ENCODE measurements at places on chromosomes 1 and 21.
A peak's percentile ranks its signal among the peaks of the same experiment; 100 is the strongest.

DNA sequence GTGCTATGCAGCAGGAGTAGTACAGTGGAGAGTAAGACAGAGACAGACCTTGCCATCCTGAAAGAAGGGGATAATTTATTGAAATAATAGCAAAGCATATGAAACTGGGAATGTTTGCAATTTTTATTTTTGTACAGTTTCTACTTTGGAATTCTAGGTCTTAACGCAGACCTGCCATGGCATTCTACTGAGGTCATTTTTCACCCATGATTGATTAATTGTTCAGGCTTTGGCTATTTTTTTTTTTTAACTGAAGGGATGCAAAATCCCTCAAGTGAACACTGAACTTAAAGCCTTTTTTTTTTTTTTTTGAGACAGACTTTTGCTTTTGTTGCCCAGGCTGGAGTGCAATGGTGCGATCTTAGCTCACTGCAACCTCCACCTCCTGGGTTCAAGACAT, 27.1 kb downstream of the MTF2 start:
- DNase-seq = no peak

- no peak for DNase-seq
Observed at GRCh38 chr1:177978530-177978929, 8.7 kb upstream of the SEC16B start.

GRCh38 chr1:43352881-43353280, 5.9 kb upstream of the CDC20 start:
- no peak for DNase-seq

DNA sequence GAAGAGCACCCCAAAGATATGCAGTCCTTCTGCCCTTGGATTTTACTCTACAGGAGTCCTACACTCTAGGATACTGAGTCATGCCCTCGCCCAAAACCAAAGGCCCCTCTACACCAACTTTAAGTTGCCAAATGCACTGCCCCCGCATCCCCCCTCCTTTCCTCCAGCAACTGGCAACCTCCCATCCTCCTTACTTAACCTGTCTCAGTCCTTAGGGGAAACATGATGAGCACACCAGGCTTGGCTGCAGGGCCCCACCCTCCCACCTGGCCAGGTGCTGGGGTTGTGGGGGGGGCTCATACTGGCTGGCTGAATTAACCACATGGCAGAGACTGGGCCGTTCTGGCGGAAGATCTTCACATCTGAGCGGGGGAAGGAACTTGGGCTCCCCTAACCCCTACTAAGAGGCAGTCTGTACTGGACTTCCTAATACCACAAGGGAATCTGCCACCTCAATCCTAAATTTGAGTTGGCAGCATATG, 1.2 kb downstream of the HDGF start:
- no peak for DNase-seq

- DNase-seq = no peak
Observed at GRCh38 chr1:222079566-222079965, 337.7 kb upstream of the DUSP10 start.

DNA sequence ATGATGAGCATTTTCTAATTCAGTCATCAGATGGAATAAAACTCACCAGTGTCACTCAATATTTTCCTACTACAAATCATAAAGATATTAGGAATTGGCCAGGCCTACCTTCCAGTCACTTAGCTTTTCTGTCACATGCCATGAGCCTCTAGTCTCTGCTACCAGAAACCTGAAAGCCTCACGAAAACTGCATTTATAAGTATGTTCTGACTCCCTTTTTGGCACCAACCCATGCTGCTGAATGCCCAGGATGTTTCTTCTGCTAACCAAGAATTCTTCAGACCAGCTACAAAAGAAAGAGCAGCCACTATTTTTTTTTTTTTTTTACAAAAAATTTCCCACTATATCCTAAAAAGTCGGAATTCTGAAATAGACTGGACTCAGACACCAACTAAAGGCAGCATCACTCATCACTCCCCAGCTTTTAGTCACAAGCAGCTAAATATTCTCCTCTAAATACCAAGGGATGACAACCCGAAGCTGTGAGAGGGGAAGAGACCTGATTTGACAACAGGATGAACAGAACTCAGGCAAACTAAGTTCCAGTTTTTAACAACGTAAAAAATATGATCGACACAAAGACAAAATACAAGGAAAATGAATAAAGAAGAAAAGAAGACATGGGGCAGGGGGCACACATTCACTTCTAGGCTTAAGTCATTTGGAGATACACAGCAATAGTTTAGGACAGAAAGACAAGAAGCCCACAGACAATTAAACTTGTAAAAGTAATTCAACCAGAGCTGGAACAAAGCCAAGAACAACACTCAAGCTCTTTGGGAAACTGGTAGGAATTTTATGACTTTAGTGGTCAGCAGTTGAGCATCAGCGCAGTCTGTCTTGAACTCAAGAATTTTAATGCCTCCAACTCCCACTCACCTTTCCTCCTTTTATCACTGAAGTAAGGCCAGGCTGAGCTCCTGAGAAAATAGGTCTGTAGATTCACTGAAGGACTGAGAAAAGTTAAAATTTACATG, 1.7 kb downstream of the DCAF8 start:
- no peak for DNase-seq

DNA sequence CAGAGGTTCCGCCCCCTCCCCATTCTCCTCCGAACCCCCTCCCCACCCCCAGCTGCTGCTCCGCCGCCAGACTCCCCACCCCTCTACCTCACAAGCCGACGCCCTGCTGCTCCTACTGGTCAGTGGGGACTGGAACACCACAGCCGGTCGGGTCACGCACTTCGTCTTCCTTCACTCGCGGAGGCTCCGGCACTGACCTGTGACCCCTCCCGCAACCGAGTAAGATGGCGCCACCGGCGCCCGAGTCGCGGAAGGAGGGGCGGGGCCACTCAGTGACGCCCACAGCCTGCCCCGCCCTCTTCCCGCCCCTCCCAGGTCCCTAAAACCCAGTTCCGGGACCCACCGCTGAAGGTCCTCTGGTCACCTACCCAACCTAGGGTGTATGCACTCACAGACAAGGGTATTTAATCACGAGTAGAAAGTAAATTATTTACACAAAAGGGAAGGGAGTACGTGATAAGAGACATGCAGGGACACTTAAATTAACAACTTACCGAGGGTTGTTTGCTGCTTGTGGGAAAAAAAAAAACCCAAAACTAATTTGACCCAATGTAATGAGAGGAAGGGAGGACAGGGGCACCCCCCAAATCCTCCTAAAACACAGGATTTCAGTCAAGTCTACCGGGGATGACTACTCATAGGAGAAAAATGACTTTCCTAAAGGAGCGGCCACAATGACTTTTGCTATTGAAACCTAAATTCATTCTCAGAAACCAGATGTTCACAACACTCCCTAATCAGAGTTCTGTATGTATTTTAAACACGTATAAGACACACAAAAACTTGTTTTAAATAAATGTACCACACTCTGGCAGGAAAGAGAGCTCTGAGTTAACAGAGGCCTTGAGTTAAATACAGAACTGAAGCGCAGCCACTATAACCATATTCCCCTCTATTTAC, at the start of gene RIT1:
Gene RIT1 (minus strand): TSS at position 194 of the 900 bp plus-strand sequence. CDS start 588 bp downstream, outside the sequence.
- peak; percentile 64 for DNase-seq

- no peak for DNase-seq
Observed at GRCh38 chr1:111204983-111205713, 4.7 kb upstream of the DENND2D start.

GRCh38 chr1:38547321-38547720, 312.3 kb downstream of the RRAGC start:
- DNase-seq = no peak

GRCh38 chr1:246617156-246617555, 50.9 kb downstream of the CNST start:
- no peak for DNase-seq

DNA sequence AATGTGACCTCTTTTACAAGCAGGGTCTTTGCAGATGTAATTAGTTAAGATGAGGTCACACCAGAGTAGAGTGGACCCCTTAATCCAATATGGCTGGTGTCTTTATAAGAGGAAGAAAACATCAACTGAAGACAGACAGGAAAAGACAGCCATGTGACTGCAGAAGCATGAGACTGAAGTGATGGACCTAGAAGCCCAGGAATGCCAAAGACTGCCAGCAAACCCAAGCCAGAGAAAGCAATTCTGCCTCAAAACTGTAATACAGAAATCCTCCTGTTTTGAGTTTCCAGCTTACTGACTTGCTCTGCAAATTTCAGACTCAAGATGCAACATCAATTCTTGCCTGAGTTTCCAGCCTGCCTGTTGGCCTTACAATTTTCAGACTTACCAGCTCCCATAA, 17.3 kb downstream of the ENAH start:
- DNase-seq = no peak

GRCh38 chr1:177256153-177257075, 85.7 kb downstream of the BRINP2 start:
- DNase-seq = peak; percentile 26

DNA sequence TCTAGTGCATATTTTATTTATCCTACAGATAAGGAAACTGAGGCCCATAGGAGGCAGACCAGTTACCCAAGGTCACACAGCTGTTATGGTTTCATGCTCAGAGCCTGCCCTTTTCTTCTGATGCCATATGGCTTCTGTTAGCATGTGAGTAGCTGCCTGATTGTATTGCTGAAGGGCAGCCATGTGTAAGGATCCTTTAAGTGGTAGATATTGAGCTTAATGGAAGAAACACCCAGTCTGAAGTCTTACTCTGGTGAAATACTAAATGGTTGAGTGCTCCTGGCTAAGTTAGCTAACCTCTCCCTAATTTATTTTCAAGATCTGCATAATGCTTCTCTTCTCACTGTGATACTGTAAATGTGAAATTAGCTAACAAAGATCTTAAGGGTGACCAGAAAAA, 30.9 kb downstream of the ADAMTS5 start:
- no peak for DNase-seq

DNA sequence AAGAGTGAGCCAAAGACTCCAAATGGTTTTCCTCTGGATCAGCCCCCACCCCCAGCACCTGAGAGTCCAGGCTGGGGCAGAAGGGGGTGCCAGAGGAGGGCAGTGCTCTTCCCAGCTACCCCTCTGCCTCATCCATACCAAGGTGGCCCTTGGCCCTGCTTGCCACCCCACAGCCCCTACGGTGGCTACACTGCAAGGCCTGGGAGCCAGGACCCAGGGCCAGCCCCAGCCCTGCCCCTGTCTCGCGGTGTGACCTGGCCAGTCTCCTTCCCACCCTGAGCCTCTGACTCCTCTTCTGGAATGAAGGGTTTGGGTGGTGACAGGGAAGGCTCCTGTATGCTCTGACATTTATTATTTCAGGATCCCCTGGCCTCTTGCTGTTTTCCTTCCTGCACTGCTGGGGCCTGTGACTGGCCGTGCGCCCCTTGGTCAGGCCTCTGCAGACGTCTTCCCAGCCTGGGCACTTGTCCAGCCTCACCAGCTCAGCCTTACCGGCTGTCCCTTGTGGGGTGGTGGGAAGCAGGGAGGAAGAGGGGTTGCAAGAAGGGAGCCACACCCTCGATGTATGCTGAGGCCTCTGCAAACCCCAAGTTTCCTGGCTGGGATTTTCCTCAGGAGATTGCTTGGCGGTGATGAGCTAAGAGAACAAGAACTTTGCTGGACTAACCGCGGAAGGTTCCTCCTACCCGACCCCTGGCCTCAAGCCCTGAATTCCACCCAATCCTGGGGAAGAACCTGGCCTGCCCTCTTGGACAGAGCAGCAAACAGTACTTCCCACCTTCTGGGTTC, 13.5 kb downstream of the ASAP3 start:
- DNase-seq = no peak

GRCh38 chr1:111553196-111553595, 49.8 kb upstream of the ADORA3 start:
- DNase-seq = no peak

DNA sequence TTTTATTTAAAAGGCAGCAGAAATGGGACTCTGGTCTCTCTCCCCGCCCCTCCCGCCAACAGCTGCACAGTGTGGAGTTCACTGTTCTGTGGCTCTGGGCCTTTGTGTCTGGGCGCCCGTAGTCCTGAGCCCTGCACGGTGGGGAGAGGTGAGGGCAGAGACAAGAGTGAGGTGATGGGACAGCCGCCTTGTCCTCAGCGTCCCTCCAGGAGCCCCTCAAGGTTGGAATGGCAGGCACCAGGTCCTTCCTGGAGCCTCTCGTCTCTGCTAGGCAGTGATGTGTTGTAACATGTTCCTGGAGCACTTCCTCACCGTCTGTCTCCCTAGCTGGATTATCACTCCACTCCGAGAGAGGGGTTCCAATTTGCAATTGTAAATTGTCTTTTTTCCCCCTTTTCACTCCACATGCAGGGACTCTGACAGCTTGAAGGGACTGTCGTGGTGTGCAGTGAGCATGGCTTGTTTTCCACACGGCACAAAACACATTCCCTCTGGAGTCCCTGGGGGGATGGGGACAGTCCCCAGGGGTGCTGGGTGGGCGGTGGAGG, 44.6 kb upstream of the C1orf174 start:
- DNase-seq = no peak

DNA sequence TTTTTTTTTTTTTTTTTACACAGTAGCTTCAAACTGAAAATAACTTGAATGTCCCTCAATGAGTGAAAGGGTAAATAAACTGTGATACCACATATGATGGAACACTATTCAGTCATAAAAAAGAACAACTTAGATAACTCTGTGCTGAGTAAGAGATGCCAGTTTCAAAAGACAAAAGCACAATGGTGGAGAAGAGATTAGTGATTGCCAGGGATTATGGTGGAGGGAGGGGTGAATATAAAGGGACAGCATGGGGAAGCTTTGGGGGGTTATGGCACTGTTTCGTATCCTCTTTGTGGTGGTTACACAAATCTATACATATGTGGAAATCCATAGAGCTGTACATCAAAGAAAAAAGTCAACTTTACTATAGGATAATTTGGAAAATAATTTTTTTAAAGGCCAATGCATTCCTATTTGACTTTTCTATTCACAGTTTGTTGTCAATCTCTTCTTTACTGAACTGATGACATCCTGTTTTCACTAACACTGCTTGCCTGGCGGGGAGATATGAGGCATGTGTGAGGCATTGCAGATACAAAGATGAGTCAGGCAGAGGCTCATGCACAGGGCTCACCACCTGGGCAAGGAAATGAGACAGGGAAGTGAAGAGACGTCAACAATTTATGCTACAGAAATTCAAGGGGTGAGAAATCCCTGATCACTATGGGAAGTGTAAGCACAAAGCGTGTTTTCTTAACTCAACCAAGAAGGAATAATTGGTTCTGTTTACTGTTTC, 302.7 kb downstream of the DUSP10 start:
- DNase-seq = no peak

DNA sequence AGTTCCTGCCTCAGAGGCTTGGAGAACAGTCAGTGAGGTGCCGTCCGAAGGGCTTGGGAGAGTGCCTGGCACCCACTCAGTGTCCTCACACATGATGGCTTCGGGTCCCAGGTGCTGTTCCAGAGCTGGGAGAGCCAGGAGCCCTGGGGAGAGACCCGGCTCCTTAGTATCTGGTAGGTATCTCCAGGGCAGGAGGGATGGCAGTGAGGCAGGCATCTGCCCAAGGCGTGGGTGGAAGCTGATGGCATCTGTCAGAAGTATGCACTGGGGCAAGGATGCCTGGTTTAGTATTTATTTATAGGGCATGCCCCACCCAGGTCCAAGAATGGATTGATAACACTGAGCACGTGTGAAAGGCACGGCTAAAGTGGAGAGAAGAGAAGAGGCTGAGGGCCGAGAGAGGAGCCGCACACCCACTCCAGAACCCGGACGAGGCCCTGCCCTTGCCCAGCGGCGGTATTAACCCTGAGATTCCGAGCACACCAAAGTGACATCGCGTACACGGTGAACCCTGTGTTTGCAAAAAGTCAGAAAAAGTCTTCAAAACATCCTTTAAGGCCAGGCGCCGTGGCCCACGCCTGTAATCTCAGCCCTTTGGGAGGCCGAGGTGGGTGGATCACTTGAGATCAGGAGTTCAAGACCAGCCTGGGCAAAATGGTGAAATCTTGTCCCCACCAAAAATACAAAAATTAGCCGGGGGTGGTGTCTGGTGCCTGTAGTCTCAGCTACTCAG, 2.4 kb downstream of the TP73 start:
- no peak for DNase-seq

- no peak for DNase-seq
Observed at GRCh38 chr1:91133248-91133647, 111.4 kb upstream of the ZNF644 start.

- DNase-seq = no peak
Observed at GRCh38 chr1:14440731-14441130, 157.8 kb upstream of the KAZN start.
